AG10803 (cell line): ENCODE measurements at places on chromosomes 1 and 21.

DNA sequence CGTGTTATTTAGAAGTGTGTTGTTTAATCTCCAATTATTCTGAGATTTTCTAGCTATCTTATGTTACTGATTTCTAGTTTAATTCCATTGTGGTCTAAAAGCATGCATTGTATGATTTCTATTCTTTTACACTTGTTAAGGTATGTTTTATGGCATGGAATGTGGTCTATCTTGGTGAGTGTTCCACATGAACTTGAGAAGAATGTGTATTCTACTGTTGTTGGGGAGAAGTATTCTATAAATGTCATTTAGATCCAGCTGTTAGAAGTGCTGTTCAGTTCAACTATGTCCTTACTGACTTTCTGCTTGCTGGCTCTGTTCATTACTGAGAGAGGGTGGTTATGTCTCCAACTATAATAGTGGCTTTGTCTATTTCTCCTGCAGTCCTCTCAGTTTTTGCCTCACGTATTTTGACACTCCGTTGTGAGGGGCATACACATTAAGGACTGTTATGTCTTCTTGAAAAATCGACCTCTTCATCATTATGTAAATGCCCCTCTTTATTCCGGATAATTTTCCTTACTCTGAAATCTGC is 12.0 kb upstream of the PLA2G5 start:
- peak; percentile 60 for DNase-seq

GRCh38 chr1:39576016-39576657 is 453 bp downstream of the PABPC4 start:
- DNase-seq: peak; percentile 11

DNA sequence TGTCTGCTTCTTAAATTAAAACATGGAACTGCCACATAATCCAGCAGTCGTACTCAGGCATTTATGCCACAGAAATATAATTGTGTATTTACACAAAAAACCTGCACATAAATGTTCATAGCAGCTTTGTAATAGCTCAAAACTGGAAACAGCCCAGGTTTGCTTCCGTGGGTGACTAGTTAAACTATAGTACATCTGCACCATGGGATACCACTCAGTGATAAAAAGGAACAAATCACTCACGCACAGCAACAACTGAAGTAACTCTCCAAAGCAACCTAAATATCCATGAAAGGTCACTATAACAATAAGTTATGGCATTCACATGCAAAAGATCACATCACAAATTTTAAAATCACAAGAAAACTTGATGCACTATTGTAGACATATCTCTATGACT is 64.4 kb downstream of the KCNT2 start:
- no peak for DNase-seq

- no peak for DNase-seq
Observed at GRCh38 chr1:46065405-46065804, 67.0 kb downstream of the PIK3R3 start.

DNA sequence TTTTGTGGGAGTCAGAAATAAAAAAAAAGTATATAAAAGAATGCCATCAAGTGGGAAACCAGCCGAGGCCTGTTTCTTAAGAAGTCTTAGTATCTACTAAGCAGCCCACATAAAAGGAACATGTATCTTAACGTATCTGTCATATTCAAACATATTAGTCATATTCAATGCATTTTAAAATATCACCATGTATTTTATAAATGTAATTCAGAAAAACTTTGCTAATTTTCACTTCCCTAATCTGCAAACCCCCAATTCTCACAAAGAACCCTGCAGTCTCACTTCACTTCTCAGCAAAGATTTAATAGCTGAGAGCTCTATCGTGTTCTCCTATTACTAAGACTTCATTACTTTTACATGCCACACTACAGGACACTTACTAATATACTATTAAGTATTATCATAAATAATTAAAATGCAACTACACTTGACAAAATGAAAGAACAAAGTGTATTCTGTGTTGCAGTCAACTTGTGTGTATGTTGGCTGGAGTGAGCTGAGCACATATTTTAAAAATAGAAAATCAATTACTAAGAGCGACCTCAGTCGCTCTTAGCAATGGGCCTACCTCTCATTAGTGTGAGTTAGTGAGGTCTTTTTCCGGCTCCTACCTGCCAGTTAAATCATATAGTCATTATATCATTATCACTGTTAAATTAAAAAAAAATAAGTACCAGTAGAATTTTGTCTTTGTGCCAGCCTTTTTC is 484.3 kb downstream of the LMO4 start:
- no peak for DNase-seq

GRCh38 chr1:85199667-85200462 is 951 bp downstream of the SYDE2 start:
- no peak for DNase-seq

DNA sequence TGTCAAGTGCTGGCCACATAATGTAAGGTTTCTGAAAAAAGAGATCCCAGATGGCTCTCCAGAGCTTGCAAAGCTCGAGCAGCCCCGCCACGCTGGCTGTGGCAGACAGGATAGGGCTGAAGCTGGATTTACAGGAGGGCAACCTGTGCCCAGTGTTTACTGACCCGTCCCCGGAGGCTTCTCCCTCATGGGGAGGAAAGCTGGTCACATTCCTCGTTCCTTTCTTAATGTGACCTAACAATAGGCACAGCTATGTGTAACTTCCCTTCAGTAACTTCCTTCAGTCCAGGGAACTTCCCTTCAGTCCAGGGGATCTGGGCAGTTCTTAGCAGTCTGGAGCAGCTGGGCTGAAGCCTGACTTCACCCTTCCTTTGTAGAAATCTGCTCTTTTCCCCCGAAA is 7.7 kb downstream of the SLFNL1 start:
- no peak for DNase-seq

GRCh38 chr1:91059157-91059556 is 37.3 kb upstream of the ZNF644 start:
- DNase-seq: no peak

DNA sequence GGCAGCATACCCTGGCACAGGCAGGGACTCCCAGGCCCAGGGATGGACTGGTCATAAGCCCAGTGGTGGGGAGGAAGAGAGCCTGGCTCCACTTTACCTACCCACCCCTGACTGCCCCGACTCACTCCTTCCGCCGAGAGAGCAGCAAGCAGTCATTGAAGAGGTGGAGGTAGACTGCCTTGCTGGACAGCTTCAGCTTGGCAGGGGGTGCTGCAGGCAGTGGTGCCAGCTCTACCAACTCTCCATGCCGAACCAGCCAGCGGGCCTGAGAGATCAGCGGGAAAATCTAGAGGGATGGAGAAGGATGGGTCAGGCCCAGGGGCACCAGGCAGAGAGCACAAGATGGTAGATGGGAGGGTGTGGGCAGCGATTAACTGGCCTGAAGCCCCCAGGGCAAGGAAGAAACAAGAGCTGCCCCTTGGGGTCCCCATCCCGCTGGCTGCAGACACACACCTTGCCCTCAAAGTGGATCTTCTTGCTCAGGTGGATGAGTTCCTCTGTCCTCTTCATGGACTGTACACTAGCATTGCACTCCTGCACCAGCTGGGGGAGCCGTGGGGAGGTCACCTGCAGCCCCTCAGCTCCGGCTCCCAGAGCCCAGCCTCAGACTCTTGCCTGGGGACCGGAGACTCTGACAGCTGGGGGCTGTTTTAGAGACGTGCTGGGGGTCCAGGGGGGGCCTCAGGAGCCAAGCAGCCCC is 7.7 kb downstream of the ARHGEF19 start:
- DNase-seq: no peak

- no peak for DNase-seq
Observed at GRCh38 chr21:43281661-43282357, 113.0 kb downstream of the CRYAA start.

DNA sequence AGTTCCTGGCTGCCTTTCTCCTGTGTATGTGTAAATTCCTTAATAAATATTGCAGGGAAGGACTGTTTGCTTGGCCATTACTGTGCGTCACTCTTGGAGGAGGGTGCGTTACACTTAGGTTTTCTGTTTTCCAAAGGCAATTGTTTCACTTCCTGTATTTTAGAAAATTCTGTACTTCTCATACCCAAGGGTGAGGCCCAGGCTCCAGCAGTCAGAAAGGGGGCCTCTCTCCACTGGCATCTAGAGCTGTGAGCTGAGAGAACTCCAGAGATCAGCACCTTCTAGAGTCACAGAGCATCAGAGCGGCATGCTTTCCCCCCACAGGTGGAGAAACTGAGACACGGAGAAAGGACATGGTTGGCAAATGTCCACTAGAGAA is 27.0 kb upstream of the ZFP69B start:
- no peak for DNase-seq

DNA sequence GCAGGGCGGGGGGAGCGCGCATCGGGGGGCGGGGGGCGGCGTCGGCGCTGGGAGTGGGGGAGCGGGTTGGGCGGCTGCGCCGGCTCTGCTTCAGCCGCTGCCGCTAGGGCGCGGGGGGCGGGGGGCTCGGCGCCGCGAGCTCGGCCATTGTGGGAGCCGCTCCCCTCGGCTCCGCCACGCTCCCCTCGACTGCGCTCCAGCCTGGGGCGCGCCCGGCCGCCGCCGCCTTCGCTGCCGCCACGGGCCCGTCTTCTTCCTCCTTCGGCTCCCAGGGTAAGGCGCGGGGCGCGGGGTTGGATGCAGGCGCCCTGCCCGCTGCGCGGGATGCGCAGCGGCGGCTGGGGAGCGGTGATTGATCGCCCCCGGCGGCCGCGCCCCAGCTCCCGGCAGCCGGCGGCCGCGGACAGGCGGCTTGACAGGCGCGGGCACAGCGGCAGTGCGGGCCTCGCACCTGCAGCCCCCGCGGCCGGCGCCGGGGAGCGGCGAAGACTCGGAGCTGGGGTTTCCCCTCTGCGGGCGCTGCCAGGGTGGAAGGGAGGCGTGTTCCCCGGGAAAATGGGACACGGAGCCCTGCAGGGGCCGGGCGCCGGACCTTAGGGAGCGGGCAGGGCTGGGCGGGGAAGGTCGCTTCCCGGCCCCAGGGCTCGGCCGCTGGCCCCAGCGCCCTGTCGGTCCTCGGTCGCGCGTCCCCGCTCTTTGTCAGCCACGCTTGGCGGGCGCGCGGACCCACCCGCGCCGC is 55.3 kb downstream of the NDUFS5 start:
- DNase-seq: no peak

GRCh38 chr1:54864460-54865208 is 22.4 kb downstream of the DHCR24 start:
- DNase-seq: no peak

- peak; percentile 93 for DNase-seq
Observed at GRCh38 chr1:16613185-16614147, at the start of gene NBPF1. Gene NBPF1 (minus strand): TSS chr1:16613564.

- no peak for DNase-seq
Observed at GRCh38 chr1:115790846-115791245, 22.3 kb upstream of the CASQ2 start.

DNA sequence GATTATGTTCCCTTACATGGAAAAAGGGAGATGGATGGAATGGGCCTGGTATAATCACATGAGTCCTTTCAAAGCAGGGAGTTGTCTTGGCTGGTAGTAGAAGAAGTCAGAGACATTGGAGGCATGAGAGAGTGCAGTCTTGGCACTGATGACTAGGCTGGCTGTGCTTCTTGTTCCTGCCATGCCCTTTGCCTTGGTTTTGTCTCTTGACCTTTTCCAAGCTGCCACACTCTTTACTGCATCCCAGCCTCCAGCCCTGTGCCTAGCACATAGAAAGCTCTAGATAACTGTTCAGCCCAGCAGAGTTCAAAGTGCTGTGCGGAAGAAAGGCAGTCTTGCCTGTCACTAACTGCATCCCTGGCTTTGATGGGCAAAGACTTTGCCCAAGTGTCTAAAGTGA is 412.6 kb downstream of the PRDM2 start:
- no peak for DNase-seq

DNA sequence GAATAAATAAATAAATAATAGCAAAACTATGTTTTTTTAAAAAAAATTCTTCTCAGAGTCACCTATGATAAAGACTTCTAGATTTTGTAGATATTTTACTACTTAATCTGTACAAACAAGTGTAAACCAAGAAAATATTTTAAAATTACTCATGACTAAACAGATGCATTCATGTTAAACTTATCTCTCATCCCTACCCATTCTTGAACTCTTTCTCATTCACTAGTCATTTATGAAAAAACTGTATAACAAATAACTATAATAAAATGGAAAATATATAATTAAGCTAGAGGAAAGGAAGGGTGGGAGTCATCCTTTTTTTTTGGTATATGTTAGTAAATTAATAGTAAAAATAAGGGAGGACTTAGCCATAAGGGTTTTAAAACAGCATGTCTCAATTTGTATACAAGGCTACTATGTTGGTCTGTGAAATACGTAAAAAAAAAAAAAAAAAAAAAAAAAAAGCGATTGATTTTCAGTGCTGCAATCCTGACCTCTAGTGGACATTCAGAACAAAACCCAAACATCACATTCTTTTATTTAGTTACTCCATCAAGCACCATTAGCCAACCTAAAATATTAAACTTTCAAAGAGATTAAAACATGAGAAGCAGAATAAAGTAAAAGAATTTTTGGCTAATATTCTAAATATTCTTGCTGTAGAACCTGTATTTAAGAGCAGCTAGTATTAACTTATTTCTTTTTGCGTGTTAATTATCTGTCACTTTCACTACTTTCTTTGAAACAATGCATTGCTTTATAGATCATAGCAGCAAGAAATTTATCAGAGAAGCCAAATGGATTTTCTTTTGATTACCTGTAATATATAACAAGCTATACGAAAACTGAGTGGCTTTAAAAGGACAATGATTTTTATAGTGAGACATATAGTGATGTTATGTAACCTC is 255.8 kb upstream of the CACYBP start:
- DNase-seq: peak; percentile 58

DNA sequence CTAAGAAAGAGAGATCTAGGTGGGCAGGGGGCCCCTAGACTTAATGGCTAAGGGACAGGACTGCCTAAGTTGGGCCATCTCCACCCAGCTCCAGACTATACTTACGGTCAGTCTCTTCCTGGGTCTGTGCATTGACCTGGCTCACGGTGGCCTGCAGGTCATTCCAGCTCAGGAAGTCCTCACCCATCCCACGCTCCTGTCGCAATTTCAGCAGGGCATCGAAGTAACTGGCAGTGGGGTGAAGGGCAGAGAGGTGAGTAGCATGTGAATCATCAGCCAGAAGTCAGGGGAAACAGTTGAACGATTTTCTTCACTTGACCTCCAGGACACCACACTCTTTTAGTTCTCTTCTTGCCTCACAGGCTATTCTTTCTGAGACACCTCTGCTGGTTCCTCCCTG is 20.5 kb downstream of the IQGAP3 start:
- DNase-seq: peak; percentile 15

DNA sequence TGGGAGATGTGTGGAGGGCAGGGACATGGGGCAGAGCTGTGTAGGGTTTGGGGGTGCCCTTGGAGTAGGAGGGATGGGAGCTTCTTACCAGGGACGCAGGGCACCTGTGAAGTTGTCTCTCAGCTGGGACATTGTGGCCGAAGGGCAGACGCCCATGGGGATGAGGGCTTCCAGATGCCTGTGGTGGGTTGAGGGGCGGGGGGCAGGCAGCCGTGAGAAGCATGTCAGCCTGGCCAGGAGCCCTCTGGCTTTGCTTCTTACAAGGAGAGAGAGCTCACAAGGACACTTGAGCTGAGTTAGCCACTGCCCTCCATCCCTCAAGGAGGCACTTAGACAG is 8.5 kb downstream of the A3GALT2 start:
- DNase-seq: no peak
